ENCODE measurements at places on chromosomes 11 and 22. TPM values are rescaled to one million over a fixed set of nuclear protein-coding genes. Genes with fewer than 3 reads are reported as not detected.

Gene RCOR2
- total RNA-seq = 2.3 TPM

Gene NAV2
- total RNA-seq = 24.5 TPM

Gene CCDC116
- total RNA-seq = not detected

Gene THY1
- total RNA-seq = 9.2 TPM

Gene SYCE3
- 1.1 TPM for total RNA-seq

Gene OR8D1
- total RNA-seq = not detected

Gene PPP6R3
- total RNA-seq = 63.6 TPM

Gene CARD10
- 48.3 TPM for total RNA-seq

Gene WT1
- total RNA-seq = not detected

Gene LRRC75B
- total RNA-seq = 6.8 TPM

Gene SH3BP1
- 83.4 TPM for total RNA-seq

Gene SERHL2
- 5.8 TPM for total RNA-seq

Gene VPREB1
- not detected for total RNA-seq

Gene CEP57
- 31.5 TPM for total RNA-seq

Gene APOBEC3B
- 1.3 TPM for total RNA-seq

Gene C11orf97
- total RNA-seq = not detected

Gene RIC3
- total RNA-seq = 0.14 TPM

Gene MRGPRE
- total RNA-seq = not detected

Gene MMP8
- not detected for total RNA-seq

Gene OR2AT4
- total RNA-seq = not detected

Gene PTPN5
- total RNA-seq = not detected

Gene ASRGL1
- not detected for total RNA-seq

Gene CCDC188
- total RNA-seq = not detected

Gene VWCE
- 0.21 TPM for total RNA-seq

Gene RAG2
- total RNA-seq = not detected

Gene HBG2
- not detected for total RNA-seq

Gene OR5A1
- not detected for total RNA-seq

Gene TSGA10IP
- total RNA-seq = not detected

Gene DEPDC7
- 2.1 TPM for total RNA-seq

Gene P2RX6
- total RNA-seq = 0.21 TPM

Gene PHOX2A
- not detected for total RNA-seq

Gene CEP126
- 1.4 TPM for total RNA-seq

Gene TRIM66
- total RNA-seq = 2.0 TPM

Gene PRR33
- total RNA-seq = not detected

Gene STK33
- 2.4 TPM for total RNA-seq

Gene IGLL1
- total RNA-seq = not detected

Gene CHRM4
- total RNA-seq = not detected

Gene MS4A6E
- not detected for total RNA-seq

Gene SCGB1D2
- total RNA-seq = not detected

Gene TBX1
- total RNA-seq = 34.4 TPM

Gene BDNF
- 1.2 TPM for total RNA-seq

Gene B3GAT1
- total RNA-seq = not detected

Gene UBQLN3
- total RNA-seq = not detected

Gene CCDC81
- 0.37 TPM for total RNA-seq

Gene PISD
- 34.2 TPM for total RNA-seq

Gene ADAMTS15
- total RNA-seq = 8.0 TPM

Gene PARVG
- total RNA-seq = not detected

Gene OR5AR1
- not detected for total RNA-seq

Gene CFAP300
- 6.1 TPM for total RNA-seq

Gene MMP13
- 2.3 TPM for total RNA-seq

Gene CNIH2
- not detected for total RNA-seq

Gene PHRF1
- 26.3 TPM for total RNA-seq

Gene CD44
- 419 TPM for total RNA-seq
